ENCODE measurements at places on chromosomes 12 and 14.

- no peak for DNase-seq
Observed at GRCh38 chr12:76299536-76300296, 48.5 kb downstream of the BBS10 start.

DNA sequence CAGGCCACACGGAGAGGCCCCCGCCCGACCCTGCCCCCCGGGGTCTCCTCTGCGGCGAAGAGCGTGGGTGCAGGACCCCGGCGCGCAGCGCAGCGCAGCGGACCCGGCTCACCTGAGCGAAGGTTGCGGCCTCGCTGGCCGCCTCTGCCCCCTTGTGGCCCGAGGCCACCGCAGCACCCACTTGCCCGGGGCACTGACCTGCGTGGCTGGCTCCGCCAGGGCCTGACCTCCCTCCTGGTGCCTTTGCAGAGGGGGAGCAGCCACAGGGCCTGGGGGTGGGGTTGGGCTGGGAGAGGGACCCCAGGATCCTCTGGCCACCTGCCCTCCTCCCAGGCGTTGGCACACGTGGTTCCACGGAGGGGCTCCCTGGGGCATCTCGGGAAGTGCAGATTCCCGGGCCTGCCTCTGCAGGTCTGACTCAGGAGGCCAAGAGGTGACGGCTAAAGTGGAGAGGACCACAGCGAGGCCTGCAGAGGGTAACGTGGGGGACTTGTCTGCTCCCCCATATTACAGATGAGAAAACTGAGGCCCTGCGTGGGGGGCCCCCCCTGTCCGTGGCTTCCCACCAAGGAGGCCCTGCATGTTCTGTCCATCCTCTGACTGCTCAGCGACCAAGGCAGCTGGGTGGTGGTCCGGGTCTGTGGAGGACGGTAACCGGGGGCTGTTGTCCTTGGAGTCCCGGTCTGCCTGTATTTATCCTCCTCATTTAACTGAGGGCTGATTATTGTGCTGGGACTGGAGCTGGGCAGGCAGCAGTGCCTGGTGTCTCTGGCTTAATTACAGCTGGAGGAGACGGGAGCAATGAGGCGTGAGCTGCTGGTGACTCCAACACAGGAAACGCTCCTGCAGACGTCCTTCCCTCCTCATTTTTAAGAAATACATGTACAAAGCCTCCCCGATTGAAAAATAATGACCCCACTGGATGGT lies 67.9 kb upstream of the BEGAIN start:
- no peak for DNase-seq

GRCh38 chr14:87231336-87232026 lies 761.5 kb downstream of the GALC start:
- DNase-seq: no peak

- no peak for DNase-seq
Observed at GRCh38 chr12:115296613-115297198, 612.7 kb upstream of the TBX3 start.

GRCh38 chr12:120879102-120879501 lies 25.1 kb downstream of the SPPL3 start:
- no peak for DNase-seq

DNA sequence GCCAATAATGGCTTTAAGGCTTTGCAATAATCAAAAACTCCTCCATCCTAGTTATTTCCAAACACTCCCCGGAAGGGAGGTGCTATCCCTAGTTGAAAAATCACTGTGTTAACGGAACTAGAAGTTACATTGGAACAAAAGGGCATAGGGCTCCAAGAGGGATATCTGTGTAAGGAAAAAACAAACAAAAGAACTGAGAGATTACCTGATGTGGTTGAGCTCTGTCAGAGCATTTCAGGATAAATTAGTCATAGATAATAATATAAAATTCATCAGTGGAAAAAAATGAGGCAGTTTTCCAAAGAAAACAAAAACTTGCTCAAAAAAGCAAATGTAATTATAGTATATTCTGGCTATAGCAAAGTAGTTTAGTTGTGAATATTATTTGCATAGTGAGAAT lies 27.4 kb upstream of the PAPLN start:
- DNase-seq: no peak

- no peak for DNase-seq
Observed at GRCh38 chr12:108696996-108697290, 34.4 kb downstream of the CORO1C start.
